Substantia nigra (tissue), 51 donors: ENCODE measurements at places on chromosomes 7 and 10.

DNA sequence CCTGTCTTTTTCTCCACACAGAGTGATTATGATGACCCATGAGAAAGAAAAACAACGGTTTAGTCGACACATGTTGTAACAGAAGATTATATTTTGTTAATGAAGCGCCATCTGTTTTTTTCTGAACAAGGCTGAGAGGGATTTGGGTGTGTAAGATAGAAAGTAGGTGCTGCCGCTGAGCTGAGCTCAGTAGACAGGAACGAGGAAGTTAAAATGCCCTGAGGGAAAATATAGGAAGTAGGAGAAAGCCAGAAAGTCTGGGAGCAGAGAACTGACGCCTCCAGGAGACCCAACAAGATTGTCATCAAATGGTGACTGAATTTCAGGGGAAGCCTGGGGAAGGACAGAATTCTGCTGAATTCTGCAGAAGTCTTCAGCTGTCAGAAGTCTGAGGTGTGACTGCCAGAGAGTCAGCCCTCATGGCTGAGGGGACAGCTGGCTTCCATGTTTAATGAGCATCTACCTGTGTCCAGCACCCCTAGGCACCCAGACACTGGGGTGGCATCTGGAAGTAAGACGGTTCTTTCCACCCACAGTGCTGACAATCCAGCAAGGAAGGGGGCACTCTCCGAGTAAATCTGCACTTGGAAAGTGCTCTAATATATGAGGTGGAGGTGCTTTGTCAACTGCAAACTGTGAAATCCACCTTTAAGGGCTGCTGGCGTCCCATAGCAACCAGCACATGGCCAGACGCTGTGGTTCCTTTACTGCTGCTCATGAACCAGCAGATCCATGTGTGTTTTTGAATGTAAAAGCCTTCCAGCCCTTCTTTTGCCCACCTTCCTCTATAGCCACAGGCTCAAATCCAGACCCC, 12.5 kb upstream of the TSPAN15 start:
- DNase-seq, result no peak

- DNase-seq, result no peak
Measured at GRCh38 chr7:77549106-77549870, 12.2 kb downstream of the PTPN12 start.

DNA sequence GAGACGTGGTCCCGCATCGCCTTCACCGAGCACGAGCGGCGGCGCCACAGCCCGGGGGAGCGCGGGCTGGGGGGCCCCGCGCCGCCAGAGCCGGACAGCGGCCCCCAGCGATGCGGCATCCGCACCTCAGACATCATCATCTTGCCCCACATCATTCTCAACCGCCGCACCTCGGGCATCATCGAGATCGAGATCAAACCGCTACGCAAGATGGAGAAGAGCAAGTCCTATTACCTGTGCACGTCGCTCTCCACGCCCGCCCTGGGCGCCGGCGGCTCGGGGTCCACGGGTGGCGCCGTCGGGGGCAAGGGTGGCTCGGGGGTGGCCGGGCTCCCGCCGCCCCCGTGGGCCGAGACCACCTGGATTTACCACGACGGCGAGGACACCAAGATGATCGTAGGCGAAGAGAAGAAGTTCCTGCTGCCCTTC, 737 bp downstream of the CNNM2 start:
- DNase-seq, result no peak

DNA sequence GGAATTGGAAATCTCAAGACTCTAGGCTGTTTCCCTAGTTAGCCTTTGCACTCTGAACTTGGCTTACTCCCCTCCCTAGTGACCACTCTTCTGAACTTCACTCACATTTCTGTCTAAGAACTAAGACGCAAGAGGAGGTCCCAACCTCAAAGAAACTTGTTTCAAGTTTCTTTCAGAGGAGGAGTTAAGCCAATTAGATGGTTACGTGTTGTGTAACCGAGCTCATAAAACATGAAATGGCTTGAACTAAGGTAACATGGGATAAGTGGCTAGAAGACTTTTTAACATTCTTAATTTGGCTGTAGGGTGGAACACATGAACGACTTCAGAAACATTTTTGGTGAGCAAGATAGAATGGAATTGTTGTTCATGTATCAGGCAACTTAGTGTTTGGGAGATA, 39.5 kb upstream of the SEC61G start:
- no peak for DNase-seq

GRCh38 chr7:78770422-78771410, 682.8 kb downstream of the MAGI2 start:
- DNase-seq, result peak; percentile 40

- DNase-seq, result peak; percentile 47
Measured at GRCh38 chr10:119595676-119596515, 868 bp downstream of the TIAL1 start.

DNA sequence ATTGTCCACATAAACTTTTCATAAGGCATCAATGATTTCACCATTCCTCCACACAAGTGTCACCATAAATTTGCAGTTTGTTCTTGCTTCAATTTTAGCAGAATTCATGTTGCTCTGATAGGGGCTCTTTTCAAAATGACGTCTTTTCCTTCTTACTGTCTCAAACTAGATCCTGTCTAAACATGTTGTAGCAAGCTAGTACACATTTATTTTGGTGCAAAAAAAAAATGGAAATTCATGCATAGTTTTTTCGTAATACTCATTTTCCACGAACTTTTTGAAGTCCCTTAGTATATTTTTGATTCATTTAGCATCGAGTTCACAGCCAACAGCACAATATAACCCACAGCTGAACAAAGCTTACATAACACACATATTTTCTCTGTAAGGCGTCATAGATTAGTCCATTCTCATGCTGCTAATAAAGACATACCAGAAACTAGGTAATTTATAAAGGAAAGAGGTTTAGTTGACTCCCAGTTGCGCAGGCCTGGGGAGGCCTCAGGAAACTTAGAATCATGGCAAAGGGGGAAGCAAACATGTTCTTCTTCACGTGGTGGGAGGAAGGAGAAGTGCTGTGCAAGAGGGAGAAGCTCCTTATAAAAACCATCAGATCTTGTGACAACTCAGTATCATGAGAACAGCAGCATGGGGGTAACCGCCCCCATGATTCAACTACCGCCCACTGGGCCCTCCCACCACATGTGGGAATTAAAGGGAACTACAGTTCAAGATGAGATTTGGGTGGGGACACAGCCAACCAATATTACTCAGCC, 301.5 kb downstream of the CCDC3 start:
- DNase-seq, result no peak

DNA sequence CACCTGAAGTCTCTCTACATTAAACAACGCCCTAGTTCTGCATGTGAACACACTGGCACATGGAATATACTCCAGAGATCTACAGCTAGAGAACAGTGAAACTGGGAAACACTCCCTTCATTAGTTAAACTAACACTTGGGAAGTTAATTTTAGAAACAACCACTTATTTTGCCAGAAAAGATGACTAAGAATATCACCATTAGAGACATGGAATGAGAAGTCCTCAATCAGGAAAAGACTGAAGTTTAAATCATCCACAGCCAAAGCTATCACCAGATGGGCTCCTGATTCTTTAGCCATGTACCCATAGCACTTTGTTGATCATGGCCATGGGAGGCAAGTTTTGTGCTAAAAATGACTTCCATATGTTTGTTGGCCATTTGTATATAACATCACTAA, 719.5 kb downstream of the KCNMA1 start:
- DNase-seq, result no peak

GRCh38 chr7:130390486-130390885, 10.2 kb downstream of the CPA1 start:
- DNase-seq, result no peak

DNA sequence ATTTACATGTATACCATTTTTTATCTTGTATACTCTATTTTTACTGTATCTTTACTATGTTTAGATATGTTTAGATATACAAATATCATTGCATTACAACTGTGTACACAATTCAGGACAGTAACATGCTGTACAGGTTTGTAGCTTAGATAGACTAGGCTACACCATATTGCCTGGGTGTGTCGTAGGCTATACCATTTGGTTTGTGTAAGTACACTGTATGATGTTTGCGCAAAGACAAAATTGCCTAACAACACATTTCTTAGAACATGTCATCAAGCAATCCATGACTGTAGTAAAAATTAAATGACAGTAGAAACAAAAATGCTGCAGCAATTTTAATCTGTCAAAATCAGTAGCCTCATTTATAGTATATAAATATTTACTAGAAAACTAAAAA, 812.2 kb downstream of the GRM8 start:
- no peak for DNase-seq

DNA sequence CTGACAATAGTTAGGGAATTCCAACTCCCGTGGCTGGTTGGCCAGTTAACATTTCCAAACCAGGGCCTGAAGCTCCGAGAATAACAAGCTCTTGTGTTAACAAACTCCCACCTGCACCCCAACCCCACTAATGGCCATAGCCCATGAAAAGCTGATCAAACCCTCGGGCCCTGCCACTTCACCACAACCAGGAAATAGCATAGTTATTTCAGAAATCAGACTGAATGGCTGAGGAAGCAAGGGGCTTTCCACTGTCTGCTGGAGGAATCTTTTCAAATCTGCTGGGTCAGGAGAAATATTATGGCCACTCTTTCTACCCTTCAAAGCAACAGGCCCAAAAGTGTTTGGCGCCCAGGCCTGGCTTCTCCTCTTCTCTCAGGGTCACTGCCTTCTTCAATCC, 145.6 kb downstream of the GLCCI1 start:
- DNase-seq, result no peak

GRCh38 chr7:156656598-156656997, 16.0 kb downstream of the RNF32 start:
- no peak for DNase-seq

- DNase-seq, result no peak
Measured at GRCh38 chr7:148877517-148877916, 6.6 kb downstream of the EZH2 start.

- DNase-seq, result no peak
Measured at GRCh38 chr10:66045859-66046258, 880.0 kb upstream of the LRRTM3 start.

GRCh38 chr7:130421684-130422083, 19.1 kb downstream of the CEP41 start:
- DNase-seq, result no peak

DNA sequence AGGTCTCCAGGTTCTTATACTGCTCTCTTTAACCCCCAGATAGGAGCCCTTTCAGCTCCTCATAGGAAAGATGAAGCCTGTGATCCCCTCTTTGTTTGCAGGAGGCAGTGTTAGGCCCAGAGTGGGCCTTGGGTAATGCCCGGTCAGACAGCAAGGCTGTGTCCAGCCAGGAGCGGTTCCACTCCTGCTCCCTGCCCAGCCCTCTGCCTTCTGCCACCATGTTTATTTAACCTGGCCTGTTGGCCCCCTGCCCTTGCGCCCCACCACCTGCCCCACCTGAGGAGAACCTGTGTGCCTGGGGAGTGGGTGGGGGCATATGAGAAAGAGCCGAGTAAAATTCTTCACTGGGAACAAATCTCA, 24.3 kb downstream of the CDH23 start:
- no peak for DNase-seq

DNA sequence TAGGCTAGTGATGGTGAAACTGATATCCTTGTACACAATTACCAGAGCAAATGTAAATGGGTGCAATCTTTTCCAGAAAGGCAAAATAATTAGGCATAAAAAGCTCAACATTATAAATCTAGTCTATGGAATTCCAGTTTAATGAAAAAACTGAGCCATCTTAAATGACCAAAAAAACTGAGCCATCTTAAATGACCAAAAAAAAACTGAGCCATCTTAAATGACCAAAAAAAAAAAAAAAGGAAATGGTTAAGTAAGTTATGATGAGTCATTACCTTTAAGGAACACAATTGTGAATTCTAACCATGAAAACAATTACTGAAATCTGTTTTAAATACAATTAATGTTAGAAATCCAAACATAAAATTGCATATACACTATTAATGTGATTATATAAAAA, 25.3 kb downstream of the USP6NL start:
- no peak for DNase-seq

GRCh38 chr10:5443429-5443828, 31.1 kb downstream of the NET1 start:
- no peak for DNase-seq

GRCh38 chr10:70884741-70885140, 3.6 kb downstream of the PCBD1 start:
- no peak for DNase-seq

- DNase-seq, result peak; percentile 74
Measured at GRCh38 chr10:13816195-13816925, 229.6 kb downstream of the PRPF18 start.

DNA sequence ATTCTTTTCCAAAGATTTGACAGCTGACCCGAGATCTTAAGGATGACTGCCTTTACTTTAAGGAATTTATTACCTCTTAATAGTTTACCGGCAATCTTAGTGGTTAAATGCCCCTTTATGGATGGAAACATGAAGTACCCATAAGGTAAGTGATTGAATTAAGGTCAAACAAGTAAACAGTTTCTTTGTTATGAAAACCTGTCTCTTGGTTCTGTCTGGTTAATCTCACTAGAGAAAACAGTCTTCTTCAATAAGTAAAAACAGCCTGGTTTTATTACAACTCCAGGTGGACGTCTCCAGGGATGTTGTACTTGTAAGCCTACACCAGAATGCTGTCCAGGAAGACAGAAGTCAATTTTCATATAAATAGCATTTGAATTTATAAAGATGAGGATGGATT, 161.8 kb upstream of the MTPN start:
- no peak for DNase-seq

DNA sequence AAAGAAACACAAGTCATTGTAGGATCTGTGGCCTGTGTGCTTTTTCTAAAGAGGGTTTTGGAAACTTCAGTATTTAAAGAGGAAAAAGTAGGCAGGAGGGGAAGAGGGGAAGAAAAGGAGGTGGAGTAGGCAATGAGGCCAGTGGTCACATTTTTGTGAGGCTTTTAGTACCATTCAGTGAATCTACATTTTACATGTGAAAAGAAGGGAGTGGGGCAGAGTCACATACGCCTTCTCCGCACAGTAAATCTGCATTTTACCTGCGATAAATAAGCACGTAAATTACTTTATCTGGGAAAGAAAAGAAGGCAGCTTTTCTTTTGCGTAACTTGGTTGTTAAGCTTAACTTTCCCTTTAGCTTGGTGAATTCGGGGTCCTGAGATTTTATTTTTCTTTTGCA, 13.2 kb downstream of the CHST12 start:
- DNase-seq, result no peak

GRCh38 chr7:11706666-11707605, 125.1 kb downstream of the THSD7A start:
- no peak for DNase-seq
